ENCODE measurements at places on chromosomes 5 and 9.

DNA sequence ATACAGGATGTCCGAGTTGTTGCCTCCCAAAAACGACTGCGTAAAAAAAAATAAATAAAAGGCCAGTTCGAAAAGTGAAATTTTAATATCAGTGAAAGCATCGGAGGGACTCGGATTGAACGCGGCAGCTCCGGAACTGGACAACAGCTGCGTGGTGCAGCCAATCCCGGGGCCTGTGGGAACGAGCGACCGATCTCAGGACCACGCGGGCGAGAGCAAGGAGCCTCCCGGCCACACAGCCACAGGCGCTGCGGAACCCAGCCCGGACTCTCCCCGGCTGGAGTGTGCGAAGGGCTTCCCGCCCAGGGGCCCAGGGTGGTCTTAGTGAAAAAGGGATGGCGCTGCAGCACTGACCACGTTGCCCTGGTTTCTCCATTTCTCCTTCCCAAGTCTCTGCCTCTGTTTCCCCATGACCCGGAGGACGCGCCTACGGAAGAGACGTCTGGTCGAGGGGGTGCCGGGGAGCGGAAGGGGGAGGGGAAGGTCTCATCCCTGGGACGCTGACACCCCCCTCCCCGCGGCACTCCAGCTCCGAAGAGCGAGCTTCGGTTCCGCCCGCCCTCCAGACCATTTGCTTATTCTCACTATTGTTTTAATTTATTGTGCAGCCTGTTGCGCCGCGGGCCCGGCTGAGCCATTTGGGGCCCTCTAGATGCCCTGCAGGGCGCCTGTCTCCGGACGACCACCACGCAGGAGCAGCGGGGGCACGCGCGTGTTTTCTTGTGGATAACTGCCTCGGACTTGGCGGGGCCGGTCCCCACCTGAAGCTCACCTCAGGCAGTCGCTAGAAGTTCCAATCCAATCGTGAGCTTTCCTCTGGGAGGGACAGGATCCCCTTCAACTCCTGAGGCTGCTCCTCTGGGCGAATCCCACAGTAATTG lies 303.0 kb downstream of the PARP8 start:
- no peak for DNase-seq

DNA sequence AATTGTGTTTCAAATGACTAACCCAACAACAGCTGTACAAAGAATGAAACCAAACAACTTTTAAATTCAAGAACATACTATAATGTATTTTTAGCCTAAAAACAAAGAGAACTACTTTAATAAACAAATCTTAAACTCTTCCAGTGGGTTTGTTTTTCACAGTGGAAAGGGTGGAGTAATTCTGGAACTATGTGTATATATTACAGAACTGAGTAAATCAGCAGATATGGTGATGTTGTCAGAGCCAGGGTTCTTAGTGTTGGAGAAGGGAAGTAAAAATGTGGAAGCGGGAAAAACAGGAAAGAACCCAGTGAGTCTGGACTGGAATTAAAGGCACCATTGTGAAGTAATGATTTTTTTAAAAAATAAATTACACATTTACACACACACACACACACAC lies 144.9 kb downstream of the CDK5RAP2 start:
- DNase-seq, result no peak

- DNase-seq, result no peak
These were observed 2.8 kb upstream of the PRLR start for GRCh38 chr5:35233121-35233520.

DNA sequence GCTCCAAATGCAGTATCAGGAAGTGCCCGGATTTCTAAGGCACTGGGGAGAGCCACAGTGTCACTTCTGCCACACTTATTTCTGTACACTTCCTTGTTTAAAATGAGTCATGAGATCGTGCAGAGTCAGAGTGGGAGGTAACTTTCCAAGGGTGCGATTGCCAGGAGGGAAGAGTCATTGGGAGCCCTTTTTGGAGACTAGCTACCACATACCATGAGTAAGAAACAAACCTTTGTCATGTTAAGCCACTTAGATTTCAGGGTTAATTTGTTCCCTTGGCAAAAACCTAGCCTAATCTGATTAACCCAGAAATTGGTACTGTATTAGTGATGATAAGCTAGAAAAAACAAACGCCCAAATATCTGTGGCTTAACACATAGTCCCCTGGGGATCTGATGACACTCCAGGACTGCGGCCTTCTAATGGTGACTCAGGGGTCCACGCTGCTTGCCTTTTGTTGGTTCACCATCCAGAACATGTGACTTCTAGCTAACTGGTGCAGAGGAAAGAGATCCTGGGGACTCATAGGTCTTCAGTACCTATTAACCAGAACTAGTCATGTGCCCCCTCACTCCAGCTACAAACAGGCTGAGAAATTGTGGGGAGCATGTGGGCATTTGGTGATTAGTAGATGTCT lies 48.6 kb upstream of the TLE1 start:
- no peak for DNase-seq

All from NCI-H2171 (cell line).